ENCODE measurements at places on chromosomes 2 and 18. TPM values are rescaled to one million over a fixed set of nuclear protein-coding genes. Genes with fewer than 3 reads are reported as not detected.

GRCh38 chr2:36869606-36870005 lies 96.7 kb downstream of the STRN start:
- H3K4me1 ChIP-seq, result no peaks in the 10 kb centered on the region
- DNase-seq, result no peak
- H3K27me3 ChIP-seq, result no peaks in the 10 kb centered on the region
- H3K4me3 ChIP-seq, result no peak overlapping the region
- H3K27ac ChIP-seq, result no peak overlapping the region

- H3K4me3 ChIP-seq, result no peak overlapping the region
- peaks cover 52% of the 10 kb centered on the region for H3K4me1 ChIP-seq
- H3K27me3 ChIP-seq, result no peaks in the 10 kb centered on the region
- DNase-seq, result no peak
- H3K27ac ChIP-seq, result no peak overlapping the region
- H3K36me3 ChIP-seq, result no peaks in the 10 kb centered on the region
Measured at GRCh38 chr2:101732773-101733256, 35.3 kb downstream of the MAP4K4 start.

GRCh38 chr18:76951456-76952247 lies 129.3 kb downstream of the ZNF236 start:
- no peaks in the 10 kb centered on the region for H3K27me3 ChIP-seq
- no peak for DNase-seq
- no peak overlapping the region for H3K4me3 ChIP-seq

DNA sequence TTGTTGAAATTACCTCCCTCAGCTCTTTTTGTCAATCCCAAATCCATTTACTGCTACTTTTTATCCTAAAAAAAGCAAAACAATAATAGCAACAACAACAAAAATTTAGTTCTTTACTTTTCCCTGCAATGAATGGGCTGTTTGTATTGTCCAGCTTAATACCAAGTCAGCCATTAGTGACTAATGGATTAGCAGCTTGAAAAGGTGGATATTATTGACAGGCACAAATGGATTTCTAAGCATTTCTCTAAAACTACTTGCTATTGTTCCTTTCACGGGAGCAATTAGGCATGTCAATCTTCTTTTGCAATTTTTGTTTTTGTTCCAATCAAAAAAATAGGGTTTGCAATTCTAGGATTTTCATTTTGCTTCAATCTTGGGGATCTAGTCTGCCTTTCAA lies 32.1 kb upstream of the SPAG16 start:
- H3K27ac ChIP-seq, result no peak overlapping the region
- no peaks in the 10 kb centered on the region for H3K36me3 ChIP-seq
- no peak for DNase-seq
- no peaks in the 10 kb centered on the region for H3K4me1 ChIP-seq

DNA sequence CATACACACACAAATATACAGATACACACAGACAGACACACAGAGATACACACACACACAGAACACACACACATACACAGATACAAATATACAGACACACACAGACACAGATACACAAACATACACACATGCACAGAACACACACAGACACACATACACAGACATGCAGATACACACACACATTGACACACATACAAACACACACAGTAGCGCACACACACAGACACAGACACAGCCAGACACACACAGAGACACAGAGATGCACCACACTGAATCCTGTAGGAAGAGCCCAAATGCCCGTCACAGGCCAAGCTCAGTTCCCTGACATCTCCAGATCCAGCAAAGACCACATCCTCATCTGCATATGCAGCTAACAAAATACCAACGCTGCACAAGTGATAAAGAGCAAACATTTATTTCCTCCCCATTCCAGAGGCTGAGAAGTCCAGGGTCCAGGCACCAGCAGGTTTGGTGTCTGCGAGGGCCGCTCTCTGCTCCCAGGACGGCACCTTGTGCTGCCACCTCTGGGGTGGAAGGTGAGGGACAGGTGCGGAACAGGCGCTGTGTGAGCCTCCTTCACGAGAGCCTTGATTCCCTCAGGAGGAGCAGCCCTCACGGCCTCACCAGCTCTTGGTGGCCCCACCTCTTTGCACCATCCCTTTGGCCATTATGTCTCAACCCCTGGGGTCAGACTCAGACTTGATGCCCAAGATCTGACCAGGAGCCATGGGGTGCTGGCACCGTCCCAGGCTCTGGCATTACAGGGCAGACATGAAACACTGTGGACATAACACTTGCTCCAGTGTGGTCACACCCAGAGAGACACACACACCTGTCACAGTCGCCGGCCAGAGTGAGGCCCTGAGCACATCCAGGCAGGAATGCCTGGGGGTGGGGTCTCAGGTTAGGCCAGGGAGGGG lies 108.7 kb downstream of the NDUFA10 start:
- H3K27ac ChIP-seq, result no peak overlapping the region
- H3K36me3 ChIP-seq, result no peaks in the 10 kb centered on the region
- no peak for DNase-seq
- H3K4me3 ChIP-seq, result no peak overlapping the region
- H3K27me3 ChIP-seq, result no peaks in the 10 kb centered on the region

GRCh38 chr2:99648906-99649789 lies 159.3 kb upstream of the REV1 start:
- H3K27ac ChIP-seq, result peak overlapping the region; percentile 51
- no peak for DNase-seq
- H3K36me3 ChIP-seq, result no peaks in the 10 kb centered on the region
- H3K27me3 ChIP-seq, result no peaks in the 10 kb centered on the region

DNA sequence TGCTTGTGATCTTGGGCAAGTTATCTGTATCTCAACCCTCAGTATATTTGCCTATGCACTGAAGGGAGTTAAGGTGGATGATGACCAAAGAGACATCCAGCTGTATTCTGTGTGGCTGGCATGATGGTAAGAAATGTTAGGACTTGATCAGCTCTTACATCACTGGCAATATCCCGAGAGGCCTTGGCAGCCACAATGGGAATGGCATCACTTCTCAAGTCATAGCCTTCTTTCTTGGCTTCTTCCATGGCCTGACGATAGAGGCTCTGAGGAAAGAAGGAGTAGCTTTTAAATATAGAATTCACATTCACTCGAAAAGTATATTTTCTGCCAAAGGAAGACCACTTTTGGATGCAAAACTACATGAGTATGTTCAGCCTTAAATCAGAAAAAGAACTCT lies 113.5 kb downstream of the NEB start:
- no peak overlapping the region for H3K27ac ChIP-seq
- DNase-seq, result no peak
- no peaks in the 10 kb centered on the region for H3K36me3 ChIP-seq
- no peaks in the 10 kb centered on the region for H3K4me1 ChIP-seq
- no peaks in the 10 kb centered on the region for H3K27me3 ChIP-seq

- H3K4me3 ChIP-seq, result no peak overlapping the region
- peaks cover 23% of the 10 kb centered on the region for H3K4me1 ChIP-seq
- no peak overlapping the region for H3K27ac ChIP-seq
- H3K27me3 ChIP-seq, result peaks cover 4% of the 10 kb centered on the region
Measured at GRCh38 chr2:176114930-176115625, 1.5 kb upstream of the HOXD10 start.

DNA sequence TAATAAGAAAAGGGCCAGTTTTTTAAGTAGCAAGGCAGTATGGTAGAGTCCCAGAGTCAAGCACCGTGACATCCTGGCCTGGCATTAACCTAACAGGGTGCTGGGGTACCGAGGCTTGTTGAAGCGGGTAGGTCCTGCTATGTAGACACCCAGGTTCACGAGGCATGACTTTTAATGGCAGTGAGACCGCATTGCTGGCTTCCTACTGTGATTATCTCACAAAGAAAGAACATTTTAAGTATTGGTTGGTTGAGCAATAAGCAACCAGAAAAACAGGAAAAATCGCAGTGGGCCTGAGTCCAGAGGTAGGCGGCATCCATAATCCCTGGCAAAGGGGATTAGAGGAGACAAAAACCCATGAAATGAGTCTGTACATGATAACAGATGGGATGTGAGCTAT lies 927.9 kb upstream of the ACVR2A start:
- no peaks in the 10 kb centered on the region for H3K4me1 ChIP-seq
- DNase-seq, result no peak
- no peak overlapping the region for H3K27ac ChIP-seq
- H3K36me3 ChIP-seq, result no peaks in the 10 kb centered on the region
- H3K4me3 ChIP-seq, result no peak overlapping the region
- no peaks in the 10 kb centered on the region for H3K27me3 ChIP-seq

GRCh38 chr2:225536036-225536435 lies 136.5 kb downstream of the NYAP2 start:
- no peaks in the 10 kb centered on the region for H3K27me3 ChIP-seq
- H3K27ac ChIP-seq, result no peak overlapping the region
- H3K4me3 ChIP-seq, result no peak overlapping the region

DNA sequence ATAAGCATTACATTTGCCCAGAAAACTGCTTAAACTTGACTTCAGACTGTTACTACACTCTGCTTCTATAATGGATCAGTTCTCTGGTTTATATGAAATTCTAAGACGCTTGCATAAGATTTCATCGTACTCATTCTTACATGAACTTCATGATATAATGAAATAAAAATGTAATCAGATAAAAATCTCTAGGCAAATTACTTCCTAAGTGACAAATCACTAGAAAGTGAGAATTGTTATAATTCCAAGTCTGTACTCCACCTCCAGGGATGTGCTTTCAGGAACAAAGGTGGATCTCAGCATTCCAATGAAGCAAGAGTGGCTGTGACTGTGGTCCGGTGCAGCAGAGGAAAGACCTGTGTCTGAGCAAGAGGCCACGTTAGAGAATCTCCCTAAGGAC lies 226.2 kb downstream of the PIEZO2 start:
- peaks cover 12% of the 10 kb centered on the region for H3K4me1 ChIP-seq
- no peak overlapping the region for H3K27ac ChIP-seq
- no peak overlapping the region for H3K4me3 ChIP-seq

- H3K4me1 ChIP-seq, result no peaks in the 10 kb centered on the region
- DNase-seq, result no peak
- no peak overlapping the region for H3K27ac ChIP-seq
- H3K36me3 ChIP-seq, result peaks cover 4% of the 10 kb centered on the region
- no peak overlapping the region for H3K4me3 ChIP-seq
- H3K27me3 ChIP-seq, result no peaks in the 10 kb centered on the region
Measured at GRCh38 chr2:72497763-72498162, 328.1 kb downstream of the EXOC6B start.

DNA sequence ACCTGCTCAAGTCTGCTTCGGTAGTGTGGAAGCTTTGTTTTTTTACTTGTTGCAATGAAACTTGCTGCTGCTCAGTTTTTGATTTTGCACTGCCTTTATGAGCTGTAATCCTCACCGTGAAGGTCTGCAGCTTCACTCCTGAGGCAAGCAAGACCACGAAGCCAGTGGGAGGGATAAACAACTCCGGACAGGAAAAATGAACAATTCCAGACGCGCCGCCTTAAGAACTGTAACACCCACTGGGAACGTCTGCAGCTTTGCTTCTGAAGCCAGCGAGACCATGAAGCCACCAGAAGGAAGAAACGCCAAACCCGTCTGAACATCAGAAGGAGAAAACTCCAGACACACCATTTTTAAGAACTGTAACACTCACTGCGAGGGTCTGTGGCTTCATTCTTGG lies 245.7 kb upstream of the REG3G start:
- H3K36me3 ChIP-seq, result no peaks in the 10 kb centered on the region
- peak overlapping the region; percentile 82 for H3K27ac ChIP-seq
- H3K4me3 ChIP-seq, result peak overlapping the region; percentile 36
- H3K27me3 ChIP-seq, result no peaks in the 10 kb centered on the region
- no peak for DNase-seq
- no peaks in the 10 kb centered on the region for H3K4me1 ChIP-seq

DNA sequence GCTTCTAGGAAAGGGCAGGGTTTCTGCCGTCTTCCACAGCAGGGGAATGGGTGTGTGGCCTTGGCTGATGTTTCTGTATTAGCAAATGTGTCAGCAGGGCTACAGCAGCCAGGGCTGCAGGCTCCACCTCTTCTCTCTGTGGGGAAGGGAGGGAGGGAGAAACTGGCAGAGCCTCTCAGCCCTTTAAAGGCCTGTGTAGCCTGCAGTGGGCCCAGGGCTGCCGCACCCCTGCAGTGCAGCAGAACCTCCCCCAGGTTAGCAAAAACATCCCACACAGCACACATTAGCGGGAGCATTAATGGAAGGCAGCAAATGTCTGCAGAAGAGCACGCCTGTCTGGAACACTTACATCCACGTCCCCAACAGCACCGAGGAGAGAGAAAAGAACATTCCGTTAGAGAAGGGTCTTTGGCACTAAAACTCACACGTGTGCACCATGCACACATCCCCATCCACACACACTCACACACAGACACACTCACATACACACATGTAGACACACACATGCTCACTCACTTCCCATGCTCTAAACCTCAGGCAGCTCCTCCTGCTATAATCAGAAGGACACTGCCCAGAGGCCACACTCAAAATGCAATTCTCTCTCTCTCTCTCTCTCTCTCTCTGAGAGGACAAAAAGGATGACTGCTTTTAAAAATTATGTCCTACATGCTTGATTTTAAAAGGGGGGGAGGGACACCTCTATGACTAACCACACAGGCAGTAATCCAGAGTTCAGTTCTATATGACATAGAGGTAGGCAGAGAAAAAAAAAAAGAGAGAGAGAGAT lies 24.1 kb downstream of the MRPL35 start:
- peak overlapping the region; percentile 84 for H3K27ac ChIP-seq
- peaks cover 52% of the 10 kb centered on the region for H3K4me1 ChIP-seq
- DNase-seq, result peak; percentile 95

GRCh38 chr18:73739098-73739497 lies 408.5 kb downstream of the FBXO15 start:
- no peaks in the 10 kb centered on the region for H3K4me1 ChIP-seq
- H3K4me3 ChIP-seq, result no peak overlapping the region
- no peaks in the 10 kb centered on the region for H3K27me3 ChIP-seq
- H3K36me3 ChIP-seq, result no peaks in the 10 kb centered on the region
- H3K27ac ChIP-seq, result no peak overlapping the region

DNA sequence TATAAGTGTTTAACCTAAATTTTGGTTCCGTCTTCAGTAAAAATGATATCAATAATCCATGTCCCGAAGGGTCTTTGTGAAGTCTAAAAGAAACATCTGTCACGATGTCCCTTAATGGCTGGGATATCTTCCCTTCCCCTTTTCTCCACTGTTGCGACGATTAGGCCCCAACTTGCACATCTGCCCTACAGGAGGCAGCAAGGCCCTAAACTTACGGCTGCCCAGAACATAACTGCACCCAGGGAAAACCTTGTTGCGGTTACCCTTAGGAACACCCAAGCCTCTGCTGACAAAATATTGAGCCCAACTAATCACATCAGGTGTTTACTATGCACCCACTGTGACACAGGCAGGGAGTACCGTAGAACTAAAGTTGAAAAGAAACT lies 1.3 kb upstream of the SMAD2 start:
- H3K36me3 ChIP-seq, result no peaks in the 10 kb centered on the region
- no peaks in the 10 kb centered on the region for H3K27me3 ChIP-seq
- H3K27ac ChIP-seq, result peak overlapping the region; percentile 94
- peak overlapping the region; percentile 74 for H3K4me3 ChIP-seq

DNA sequence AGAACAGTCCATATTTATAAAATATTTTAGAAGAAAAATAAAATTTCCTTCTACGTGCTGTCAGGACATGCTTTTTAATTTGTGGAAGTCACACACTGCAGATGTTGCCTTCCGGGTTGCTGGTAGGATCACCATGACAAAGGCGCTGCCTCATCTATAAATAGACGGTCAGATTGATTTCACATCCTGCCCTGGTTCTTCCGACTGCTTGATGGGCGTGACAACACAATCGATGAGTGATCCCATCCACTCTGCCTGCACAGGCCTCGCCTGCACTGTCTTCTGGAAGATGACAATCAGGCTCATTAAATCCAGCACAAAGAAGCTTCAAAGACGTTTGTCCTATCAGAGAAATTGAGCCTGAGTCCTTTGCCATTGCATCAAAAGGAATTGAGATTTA lies 318.9 kb upstream of the TRIB2 start:
- H3K4me3 ChIP-seq, result no peak overlapping the region
- H3K27me3 ChIP-seq, result no peaks in the 10 kb centered on the region
- H3K36me3 ChIP-seq, result no peaks in the 10 kb centered on the region

PROKR1 gene
- not detected for polyA plus RNA-seq

TTN gene
- under 0.01 TPM for polyA plus RNA-seq

CLEC4F gene
- 0.15 TPM for polyA plus RNA-seq

SF3B1 gene
- 122 TPM for polyA plus RNA-seq

WDCP gene
- polyA plus RNA-seq, result 3.7 TPM

IL37 gene
- polyA plus RNA-seq, result not detected

FZD7 gene
- 0.23 TPM for polyA plus RNA-seq
